ENCODE measurements at places on chromosomes 3 and 15.
A peak's percentile ranks its signal among the peaks of the same experiment; 100 is the strongest.

DNA sequence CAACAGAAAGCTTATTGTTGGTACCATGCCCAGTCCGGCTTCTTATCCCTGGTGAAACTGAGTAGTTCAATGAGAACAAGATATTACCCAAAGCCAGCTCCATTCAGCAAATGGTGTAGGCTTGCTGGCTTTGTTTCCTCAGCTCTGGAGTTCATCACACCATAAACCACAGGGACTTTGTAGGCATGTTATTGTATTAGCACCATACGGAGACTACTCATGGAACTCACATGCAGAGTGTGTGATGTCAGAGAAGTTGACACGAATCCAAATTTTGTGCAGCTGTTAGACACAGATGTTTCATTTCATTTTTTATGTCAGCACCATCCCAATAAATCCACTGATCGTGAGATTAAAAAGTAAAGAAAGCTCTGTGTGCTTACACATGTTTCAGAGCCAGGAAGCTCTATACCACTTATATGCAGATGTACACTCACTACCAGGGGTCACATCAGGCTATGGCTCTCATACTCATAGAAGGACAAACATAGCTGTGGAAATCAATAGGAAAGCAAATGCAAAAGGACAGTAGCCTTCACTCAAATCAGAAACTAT lies 63.4 kb upstream of the LEKR1 start:
- no peak for DNase-seq

- DNase-seq = peak; percentile 54
These were observed at the start of gene OCA2 for GRCh38 chr15:28098766-28099554. TSS of gene OCA2 (minus strand) at chr15:28099315. CDS start at chr15:28081874, 17,441 bp downstream.

GRCh38 chr3:116426036-116426435 lies 19.3 kb downstream of the LSAMP start:
- no peak for DNase-seq

GRCh38 chr15:39925112-39925842 lies 5.2 kb upstream of the GPR176 start:
- no peak for DNase-seq

GRCh38 chr3:173770796-173771573 lies 373.4 kb downstream of the NLGN1 start:
- DNase-seq = no peak
